ENCODE measurements at places on chromosomes 7 and 10.

DNA sequence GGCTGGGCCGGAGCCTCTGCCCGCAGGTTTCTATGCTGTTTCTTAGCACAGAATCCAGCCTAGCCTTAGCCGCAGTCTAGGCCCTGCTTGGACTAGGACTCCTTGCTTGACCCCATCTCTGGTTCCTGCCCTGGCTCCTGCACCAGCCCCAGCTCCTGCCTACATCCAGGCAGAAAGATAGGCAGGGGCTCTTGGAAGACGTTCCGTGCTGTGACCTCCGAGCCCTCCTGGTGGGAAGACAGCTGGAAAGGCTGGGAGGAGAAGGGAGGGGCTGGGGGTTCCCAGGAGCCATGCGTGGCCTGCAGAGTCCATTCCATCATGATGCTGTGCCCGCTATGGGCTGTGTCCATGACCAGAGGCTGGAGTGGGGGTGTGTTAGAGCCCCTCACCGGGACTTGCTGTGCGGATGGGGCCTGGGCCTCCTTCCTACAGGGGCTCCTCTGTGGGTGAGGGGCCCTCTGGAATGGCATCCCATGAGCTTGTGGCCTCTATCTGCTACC lies 26.2 kb downstream of the RAMP3 start:
- no peak for DNase-seq

DNA sequence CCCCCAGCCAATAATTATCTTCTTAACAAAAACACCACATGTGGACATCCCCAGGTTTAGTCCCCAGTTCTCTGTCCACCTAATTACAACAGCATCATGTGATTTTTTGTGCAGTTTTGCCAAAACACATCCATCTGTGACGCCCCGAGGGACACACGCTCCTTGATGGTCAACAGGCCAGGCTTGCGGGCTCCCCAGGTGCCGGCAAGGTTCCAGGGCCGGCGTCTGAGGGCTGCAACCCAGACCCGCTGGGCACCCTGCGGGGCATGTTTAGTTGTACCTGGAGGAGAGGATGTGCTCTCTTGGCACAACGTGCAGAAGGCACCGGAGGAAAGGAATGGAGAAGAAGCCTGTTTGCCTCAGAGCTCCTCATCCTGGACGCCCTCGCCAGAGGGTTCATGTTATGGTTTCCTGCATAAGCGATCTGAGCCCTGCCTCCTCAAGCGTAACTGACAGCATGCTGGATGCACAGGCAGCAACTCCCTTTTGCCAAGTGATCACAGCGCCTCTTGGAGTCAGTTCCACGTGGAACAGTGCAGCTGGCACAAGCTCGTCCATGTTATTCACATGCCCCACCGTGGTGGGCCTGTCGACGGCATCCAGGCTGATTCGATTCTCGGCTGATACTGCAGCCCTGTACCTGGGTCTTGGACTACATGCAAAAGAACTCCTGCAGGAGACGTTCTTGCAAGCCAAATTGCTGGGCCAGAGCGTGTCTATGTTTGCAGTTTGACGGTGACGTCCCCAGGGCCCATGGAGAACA lies 41.6 kb downstream of the JAKMIP3 start:
- peak; percentile 15 for DNase-seq

- no peak for DNase-seq
Observed at GRCh38 chr7:134804351-134804750, 24.9 kb downstream of the CALD1 start.

- no peak for DNase-seq
Observed at GRCh38 chr10:130432850-130433249, 296.7 kb downstream of the GLRX3 start.

GRCh38 chr7:37993060-37993501 lies 72.6 kb downstream of the EPDR1 start:
- no peak for DNase-seq

DNA sequence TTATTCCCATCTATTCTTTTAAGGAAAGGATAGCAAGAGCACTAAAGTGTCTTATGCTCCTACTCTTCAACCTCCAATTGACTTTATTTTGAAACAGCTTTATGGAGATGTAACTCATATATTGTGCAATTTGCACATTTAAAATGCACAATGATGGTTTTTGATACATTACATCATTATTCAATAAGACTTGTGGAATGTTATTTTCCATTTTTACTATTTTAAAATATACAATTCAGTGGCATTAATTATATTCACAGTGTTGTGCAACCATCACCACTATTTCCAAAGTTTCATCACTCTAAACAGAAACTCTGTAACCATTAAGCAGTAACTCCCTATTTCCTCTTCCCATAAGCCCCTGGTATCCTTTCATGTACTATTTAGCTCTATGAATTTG lies 489.8 kb downstream of the NEBL start:
- no peak for DNase-seq

DNA sequence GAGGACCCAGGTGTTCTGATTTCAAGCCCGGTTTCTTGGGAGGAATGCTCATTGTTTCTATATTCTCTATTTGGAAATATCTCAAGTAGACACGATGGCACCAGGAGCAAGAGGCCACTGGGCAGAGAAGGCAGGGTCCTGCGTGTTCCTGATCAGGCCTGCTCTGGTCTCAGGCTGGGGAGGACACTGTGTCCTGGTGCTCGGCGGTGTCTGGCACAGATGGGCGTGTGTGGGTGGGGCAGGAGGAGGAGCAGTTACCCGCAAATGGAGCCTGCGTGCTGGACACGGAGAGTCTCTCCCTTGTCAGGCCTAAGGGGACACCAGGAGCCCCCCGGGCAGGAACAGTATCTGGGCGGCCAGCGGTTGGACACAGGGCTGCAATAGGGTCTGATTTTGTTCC lies 25.9 kb upstream of the GOLGA7B start:
- no peak for DNase-seq

DNA sequence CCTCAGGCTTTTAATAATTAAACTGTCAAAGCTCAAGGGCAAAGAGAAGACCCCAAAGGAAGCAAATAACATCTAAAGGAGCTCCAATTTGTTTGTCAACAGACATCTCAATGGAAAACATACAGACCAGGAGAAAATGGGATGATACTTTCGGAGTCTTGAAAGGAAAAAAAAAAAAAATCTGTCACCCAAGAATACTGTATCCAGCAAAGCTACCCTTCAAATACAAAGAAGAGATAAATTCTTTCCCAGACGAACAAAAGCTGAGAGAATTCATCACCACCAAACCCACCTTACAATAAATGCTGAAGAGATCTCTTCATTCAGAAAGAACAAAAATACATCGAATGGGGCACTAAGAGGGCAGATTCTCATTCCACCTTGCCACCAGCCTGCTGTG lies 232.8 kb downstream of the PTPRN2 start:
- DNase-seq, result no peak

GRCh38 chr7:104275900-104276299 lies 52.5 kb upstream of the LHFPL3 start:
- no peak for DNase-seq

DNA sequence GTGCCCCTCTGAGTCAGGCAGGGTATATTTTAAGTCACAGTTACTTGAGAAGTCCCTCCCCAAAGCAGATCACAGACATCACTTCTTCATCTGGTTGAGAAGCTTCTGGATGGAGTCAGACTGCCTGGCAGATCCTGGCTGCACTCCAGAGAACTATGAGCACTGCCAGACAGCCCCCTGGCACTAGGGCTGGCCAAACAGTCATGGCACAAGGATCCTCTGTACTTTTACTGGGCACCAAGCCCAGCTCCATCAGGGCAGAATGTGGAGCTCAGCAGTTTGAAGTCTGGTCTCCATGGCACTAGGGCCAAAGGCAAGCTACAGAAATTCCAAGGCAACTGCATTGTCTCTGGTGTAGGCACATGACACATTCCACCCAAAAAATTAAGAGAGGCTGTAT lies 162.1 kb downstream of the NRG3 start:
- no peak for DNase-seq

GRCh38 chr7:122301858-122302760 lies 2.4 kb downstream of the FEZF1 start:
- peak; percentile 75 for DNase-seq

- DNase-seq, result no peak
Observed at GRCh38 chr10:83647526-83647925, 491.8 kb upstream of the GHITM start.

- DNase-seq, result no peak
Observed at GRCh38 chr10:33270971-33271370, 63.5 kb downstream of the NRP1 start.

DNA sequence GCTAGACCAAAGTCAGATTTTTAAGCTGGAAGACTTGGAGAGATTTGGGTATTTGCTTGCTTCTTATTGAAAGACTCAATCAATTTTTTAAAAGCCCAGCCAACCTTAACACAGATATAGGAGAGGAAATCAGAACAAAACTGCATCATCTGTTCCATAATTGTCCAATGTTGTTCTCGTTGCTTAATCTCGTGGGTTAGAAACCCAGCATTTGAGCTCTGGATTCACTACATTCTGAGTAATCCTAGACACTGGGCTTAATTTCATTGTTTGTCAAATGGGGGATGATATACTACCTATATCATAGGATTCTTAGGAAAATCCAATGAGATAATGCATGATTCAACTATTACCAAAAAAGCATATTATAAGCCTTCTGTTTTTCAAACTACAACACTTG lies 48.9 kb downstream of the CALD1 start:
- DNase-seq, result no peak

DNA sequence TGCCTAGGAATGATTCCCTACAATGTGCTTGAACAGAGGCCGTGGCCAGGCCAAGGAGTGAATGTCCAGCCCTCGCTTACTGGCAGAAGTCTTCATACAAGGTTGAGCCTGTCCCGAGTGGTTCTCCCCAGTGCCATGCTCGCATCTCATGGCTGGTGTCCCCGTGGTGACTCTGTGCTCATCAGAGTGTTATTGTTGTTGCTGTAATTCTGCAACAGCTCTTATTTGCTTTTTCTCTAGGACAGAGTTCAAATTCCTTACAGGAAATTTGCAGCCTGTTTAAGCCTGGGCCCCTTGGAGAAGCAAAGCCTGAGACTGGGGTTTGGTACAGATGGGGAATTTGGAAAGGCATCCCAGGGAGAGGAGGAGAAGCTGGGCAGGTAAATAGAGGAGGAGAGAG lies 157.7 kb upstream of the PRR15 start:
- DNase-seq, result no peak

- no peak for DNase-seq
Observed at GRCh38 chr10:103784723-103785418, 70.5 kb downstream of the SH3PXD2A start.

DNA sequence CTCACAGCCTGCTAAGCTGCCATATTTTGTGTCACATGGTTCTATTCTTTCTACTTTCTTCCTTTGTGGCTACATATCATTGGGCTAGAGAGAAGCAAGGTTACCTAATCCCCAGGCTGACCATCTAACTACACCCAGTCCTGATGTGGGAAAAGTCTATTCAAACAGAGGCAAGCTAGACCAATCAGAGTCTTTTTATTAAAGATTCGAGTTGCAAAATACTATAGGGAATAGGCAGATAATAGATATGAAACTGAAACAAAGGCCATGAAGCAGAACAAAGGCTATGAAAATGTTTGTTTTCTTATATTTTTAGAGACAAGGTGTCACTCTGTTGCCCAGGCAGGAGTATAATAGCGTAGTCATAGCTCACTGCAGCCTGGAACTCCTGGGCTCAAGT lies 36.7 kb downstream of the MTERF1 start:
- DNase-seq, result no peak

DNA sequence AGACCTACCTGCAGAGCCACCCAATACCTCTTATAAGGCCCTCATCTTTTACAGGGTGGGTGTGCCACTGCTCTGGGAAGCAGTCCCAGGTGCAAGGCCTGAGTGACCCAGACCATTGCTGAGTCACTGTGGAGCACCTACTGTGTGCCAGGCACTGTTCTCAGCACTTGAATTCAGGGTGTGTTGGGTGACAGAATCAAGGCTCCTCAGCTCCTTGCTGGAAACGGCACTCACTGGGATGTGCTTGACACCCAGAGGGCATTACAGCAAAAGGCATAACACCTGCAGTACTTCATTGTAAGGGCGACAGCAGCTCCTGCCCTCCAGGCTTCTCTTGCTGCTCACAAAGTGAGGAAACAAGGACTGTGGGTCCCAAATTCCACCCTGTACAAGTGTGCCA lies 7.1 kb downstream of the CAMK2B start:
- no peak for DNase-seq

- no peak for DNase-seq
Observed at GRCh38 chr7:269721-270120, 20.2 kb upstream of the FOXL3 start.

GRCh38 chr10:70137135-70137534 lies 4.5 kb upstream of the AIFM2 start:
- no peak for DNase-seq

DNA sequence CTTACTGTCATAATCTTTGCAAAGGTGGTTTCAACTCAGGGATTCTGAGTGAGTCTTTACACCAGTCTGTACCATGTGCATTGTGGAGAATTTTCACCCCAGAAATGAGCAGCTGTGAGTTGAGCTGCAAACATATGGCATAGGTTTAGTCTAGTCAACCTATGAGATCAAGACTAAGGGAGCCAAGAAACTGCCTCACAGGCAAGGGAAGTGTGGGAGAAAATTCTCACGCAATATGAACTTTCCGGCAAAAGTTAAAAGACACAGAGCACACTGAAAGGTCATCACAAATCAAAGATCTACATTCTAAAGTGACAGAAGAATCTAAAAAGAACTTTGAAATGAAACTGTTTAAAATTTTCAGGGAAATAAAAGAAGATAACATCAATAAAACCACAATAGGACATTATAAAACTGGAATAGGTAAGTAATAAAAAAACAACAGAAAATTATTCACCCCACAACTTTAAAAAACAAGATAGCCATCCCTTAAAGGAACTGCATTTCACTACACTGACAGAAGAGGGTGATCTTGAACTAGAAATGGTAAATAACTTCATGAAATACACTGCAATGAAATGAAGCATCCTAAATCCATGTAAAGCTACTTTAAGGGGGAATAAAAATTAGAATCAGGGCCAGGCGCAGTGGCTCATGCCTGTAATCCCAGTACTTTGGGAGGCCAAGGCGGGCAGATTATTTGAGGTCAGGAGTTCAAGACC lies 63.5 kb downstream of the LGI1 start:
- no peak for DNase-seq

DNA sequence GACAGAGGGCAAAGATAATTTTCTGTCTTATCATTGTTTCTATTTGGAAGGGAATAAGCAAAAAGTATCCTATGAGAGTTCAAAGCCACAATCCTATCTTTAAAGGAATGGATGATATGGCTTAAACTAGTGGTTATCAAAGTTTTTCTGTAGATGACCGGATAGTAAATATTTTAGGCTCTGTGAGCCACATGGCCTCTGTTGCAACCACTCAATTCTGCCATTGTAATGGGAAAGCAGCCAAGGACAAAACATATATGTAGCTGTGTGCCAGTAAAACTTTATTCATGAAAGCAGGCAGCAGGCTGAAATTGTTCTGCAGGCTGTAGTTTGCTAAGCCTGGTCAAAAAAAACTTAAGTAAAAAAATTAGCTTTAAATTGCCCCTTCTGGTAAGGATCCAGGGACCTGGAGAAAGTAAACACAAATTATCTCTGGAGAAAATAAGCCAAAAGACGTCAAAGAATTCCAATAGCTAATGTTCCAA lies 73.3 kb downstream of the THSD7A start:
- DNase-seq, result no peak

GRCh38 chr10:17430647-17431355 lies 23.6 kb downstream of the ST8SIA6 start:
- DNase-seq, result peak; percentile 45

- no peak for DNase-seq
Observed at GRCh38 chr7:157760004-157760730, 423.4 kb downstream of the DNAJB6 start.

GRCh38 chr10:114479307-114479706 lies 75.0 kb upstream of the AFAP1L2 start:
- no peak for DNase-seq

- no peak for DNase-seq
Observed at GRCh38 chr7:29859524-29860185, 53.3 kb downstream of the WIPF3 start.

GRCh38 chr10:2703953-2704352 lies 363.4 kb upstream of the PFKP start:
- no peak for DNase-seq

Measured in right kidney (tissue), 9 donors.